ENCODE measurements at places on chromosomes 4 and X. TPM values are rescaled to one million over a fixed set of nuclear protein-coding genes. Genes with fewer than 3 reads are reported as not detected.

DNA sequence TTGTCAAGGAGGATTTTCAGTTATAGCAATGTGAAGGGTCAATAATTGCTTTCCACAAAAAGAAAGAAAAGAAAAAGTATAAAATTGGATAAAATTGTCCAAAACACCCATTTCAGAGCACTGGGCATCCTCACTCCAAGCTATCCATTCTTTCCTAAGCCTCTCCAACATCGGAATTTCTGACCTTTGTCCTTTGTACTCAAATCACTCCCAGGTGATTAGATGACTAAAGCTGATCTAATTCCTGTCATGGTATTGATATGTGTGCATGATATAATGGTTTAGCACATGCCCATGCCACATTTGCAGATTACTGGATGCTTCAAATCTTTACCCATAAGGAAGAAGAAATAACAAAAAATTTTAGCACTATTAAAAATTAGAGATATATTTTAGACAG lies 152.3 kb downstream of the CENPC start:
- no peak for DNase-seq

Gene UXT
- polyA plus RNA-seq, result 79.9 TPM

Gene GAB1
- 19.7 TPM for polyA plus RNA-seq

Gene MXD4
- 51.6 TPM for polyA plus RNA-seq

DNA sequence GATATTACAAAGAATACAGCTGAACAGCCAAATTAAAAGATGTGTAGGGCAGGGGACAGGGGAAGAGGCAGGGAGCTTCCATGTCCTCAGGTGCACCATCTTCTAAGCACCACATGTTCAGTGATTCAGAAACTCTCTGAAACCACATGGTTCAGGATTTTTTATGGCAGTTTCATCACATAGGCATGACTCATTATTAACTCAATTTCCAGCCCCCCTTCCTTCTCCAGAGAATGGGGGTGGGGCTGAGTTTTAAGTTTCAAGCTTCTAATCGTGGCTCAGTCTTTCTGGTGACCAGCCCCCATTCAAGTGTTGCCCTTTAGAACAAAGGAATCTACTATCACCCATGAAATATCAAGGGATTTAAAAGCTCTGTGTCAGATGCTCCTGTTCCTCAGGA lies 317.8 kb upstream of the GALNT7 start:
- no peak for DNase-seq

- no peak for DNase-seq
Measured at GRCh38 chrX:8453611-8454010, 11.0 kb upstream of the VCX3B start.

GRCh38 chr4:55186123-55186522 lies 60.7 kb upstream of the KDR start:
- no peak for DNase-seq

DNA sequence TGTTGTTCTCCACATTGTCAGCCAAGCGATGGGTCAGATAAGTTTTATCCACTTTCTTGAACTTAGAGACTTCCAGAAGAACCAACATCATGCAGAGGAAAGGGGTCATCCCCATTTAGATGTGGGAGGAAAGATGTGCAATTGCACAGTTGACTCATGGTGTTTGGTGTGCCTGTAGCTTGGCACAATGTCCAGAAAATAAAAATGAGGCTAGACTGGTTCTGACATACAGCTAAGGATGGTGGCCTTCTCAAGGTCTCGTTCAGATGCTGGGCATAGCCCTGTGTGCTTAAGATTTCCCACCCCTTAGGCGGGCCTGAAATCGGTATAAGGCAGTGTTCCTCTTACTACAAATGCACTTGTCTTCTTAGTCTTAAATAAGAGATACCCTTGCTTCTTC lies 101.1 kb downstream of the PCDH7 start:
- DNase-seq, result no peak

Gene GAGE12H
- polyA plus RNA-seq, result 27.9 TPM

DNA sequence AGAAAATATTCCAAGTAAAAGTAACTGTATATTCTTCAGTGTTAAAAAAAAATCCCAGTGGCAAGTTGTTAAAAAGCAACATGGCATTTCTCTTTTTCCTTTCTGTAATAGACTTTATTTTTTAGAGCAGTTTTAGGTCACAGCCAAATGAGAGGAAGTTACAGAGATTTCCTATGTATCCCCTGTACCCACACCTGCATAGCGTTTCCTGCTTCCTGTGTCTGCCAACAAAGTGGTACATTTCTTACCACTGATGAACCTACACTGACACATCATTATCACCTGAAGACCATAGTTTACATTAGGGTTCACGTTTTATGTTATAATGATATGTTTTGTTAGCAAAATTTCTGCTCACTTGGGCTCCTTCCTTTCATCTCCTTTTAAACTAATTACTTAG lies 124.7 kb downstream of the GPAT3 start:
- no peak for DNase-seq

All from testis (tissue), 5 donors.